Hepatic stellate cell (primary cell): ENCODE measurements at places on chromosomes 12 and 14.

DNA sequence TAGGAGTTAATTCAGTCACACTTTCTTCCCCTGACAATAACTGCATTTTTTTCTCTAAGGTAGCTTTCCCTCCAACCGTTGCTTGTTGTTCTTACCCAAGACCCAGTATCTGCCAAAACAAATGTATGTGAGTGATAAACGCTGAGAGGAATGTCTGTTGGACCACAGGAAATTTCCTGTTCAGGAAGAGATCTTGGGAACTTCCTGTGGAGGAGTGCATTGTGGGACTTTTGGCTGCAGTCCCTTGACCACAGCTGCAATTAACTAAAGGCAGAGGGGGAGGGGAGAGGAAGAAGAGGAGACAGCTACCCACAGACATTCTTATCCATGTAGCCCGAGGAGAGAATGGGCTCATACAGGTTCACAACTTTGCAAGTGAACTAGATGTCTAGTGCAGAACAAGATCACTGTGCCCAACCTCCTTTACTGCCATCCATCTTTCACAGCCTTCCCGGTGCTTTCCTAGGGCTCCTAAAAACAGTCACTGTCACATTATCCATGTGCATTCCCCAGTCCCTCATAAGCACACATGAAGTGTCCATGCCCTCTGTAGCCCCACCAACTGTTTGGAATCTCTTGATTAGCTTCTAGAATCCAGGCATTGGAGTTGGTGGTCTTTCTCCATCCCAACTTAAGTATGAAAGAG, 149.5 kb downstream of the ETV6 start:
- DNase-seq, result no peak

GRCh38 chr12:22254478-22254877, 80.0 kb downstream of the ST8SIA1 start:
- DNase-seq, result no peak

- no peak for DNase-seq
Measured at GRCh38 chr14:69518289-69519101, 34.0 kb downstream of the PLEKHD1 start.

DNA sequence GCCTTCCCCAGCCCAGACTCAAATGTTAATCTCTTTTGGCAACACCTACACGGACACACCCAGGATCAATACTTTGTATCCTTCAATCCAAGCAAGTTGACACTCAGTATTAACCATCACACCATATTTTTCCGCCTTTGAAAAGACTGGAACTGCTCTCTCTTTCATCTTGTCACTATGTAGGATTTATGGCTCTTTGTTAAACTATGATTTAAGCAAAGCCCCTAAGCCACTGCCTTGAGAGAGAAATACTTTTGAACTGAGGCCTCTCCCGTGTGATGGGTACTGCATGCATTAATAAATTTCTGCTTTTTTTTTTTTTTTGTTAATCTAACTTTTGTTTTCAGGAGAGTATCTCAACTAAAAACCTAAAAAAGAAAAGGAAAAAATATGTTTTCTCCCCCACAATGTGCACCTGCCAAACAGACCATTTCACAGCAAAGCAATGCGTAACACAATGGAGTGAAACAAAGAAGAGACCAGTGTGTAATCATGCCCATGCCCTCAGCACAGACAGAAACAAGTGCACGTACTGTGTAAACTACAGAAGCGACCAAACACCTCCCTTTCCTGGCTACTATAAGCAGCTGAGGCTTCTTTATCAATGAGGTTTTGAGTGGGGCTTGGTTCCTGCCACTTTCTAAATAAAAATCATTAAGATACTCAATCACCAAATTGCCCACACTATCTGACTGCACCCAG, 28.3 kb upstream of the ETFBKMT start:
- no peak for DNase-seq
